ENCODE measurements at places on chromosomes 12 and 14. TPM values are rescaled to one million over a fixed set of nuclear protein-coding genes. Genes with fewer than 3 reads are reported as not detected.

The RDH12 gene
- 1.8 TPM for total RNA-seq

The IQSEC3 gene
- total RNA-seq, result 11.1 TPM

The CLEC2A gene
- total RNA-seq, result not detected

The KRT2 gene
- not detected for total RNA-seq

The CLEC2D gene
- total RNA-seq, result 10.1 TPM

The ITGA7 gene
- 14.5 TPM for total RNA-seq

The HPD gene
- not detected for total RNA-seq

The GLT8D2 gene
- 11.5 TPM for total RNA-seq

The STYK1 gene
- total RNA-seq, result 18.7 TPM

The DNAH10 gene
- total RNA-seq, result 5.3 TPM

All from diencephalon (tissue), 1 donor.